Fibroblast of skin of right quadriceps (primary cell): ENCODE measurements at places on chromosomes 3 and 15.
A peak's percentile ranks its signal among the peaks of the same experiment; 100 is the strongest.

DNA sequence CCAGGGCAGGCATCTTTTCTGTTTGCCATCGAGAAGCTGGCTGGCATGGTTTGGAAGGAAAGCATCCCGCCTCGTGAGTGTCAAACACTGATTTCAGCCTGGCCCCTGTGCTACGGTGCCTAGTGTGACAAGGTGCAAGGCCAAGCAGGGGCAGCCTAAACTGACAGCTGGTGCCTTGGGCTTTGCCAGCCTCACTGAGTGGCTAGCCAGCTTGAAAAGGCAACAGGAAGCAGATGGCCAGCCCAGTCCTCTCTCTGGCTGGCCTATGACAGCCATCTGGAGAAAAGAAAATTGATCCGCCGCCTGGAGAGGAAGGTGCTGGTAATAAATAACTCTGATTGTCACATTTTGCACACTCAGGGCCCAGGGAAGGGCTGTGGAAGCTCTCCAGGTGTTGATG is 52.2 kb downstream of the C3orf85 start:
- no peak for DNase-seq

DNA sequence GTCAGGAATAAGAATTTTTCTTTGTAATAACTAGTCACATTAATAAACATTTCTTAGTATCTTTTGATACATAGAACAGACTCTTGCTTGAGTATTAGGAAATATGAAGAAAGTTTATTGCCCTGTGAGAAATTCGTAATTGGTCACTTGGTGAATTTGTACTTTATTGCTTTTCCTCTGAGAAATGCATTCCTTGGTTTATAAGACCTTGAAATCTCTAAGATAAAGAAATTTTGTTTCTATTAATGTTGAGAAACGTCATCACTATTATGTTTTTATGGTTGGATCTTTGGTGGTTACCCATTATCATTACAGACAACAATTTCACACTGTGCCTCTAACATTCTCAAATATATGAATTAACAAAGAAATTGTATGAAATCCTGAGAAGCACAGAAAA is 652.0 kb upstream of the NECTIN3 start:
- DNase-seq: peak; percentile 54

GRCh38 chr15:29713784-29714183 is 108.5 kb downstream of the TJP1 start:
- DNase-seq: no peak

- peak; percentile 42 for DNase-seq
Observed at GRCh38 chr15:57340682-57341259, 35.5 kb upstream of the CGNL1 start.

GRCh38 chr3:174097686-174098085 is 700.1 kb downstream of the NLGN1 start:
- no peak for DNase-seq

- DNase-seq: no peak
Observed at GRCh38 chr15:66884661-66885237, 180.7 kb upstream of the SMAD3 start.

DNA sequence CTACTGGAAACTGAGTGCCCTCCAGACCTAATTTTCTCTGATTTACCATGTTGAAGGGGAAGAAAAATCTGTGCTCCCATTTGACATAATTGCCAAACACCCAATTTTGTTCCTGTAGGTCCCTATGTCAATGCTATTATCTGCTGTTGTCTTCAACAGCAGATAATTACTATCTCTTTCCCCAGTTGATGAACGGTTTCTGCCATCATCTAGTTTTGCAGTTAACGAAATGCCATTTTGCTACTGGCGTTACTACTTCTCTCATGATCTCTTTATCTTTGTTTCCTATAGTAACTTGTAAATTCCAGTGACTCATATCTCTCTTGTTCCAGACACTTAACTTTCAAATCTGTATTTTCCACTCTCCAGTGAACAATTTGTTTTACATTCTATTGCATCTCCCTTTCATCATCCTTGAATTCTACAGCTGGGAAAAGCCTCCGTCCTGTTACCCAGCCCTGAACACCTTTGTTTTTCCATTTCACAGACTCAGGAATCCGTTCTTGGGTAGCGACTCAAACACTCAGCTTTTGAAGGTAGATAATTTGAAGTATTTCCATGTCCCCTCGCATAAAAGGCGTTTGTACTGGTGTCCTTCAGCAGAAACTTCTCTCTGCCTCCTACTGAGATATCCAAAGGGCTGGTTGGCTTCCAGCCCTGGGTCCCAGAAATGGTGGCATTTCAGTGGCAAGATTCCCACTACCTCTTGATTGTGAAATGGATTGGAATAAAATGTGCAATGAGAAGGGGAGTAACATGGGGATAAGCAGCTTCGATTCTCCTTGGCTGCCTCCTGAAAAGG is 111.7 kb downstream of the FOXB1 start:
- peak; percentile 41 for DNase-seq

DNA sequence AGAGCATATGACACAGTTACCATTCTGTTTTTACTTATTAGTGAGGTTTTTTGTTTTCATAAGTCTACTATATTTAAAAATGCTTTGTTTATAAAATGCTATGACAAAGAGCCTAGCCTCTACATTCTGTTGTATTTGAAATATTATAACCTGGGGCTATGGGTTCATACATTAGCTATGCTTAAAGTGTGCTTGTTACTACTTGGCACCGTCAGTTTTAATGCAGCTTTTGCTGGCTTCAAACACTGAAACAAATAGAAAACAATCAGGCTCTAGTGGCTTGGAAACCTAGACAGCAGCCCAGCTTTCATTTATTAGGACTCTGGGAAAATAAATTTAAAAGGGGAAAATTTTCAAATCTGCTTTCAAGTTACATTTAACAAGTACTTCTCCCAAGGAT is 635.9 kb downstream of the CADM2 start:
- no peak for DNase-seq

DNA sequence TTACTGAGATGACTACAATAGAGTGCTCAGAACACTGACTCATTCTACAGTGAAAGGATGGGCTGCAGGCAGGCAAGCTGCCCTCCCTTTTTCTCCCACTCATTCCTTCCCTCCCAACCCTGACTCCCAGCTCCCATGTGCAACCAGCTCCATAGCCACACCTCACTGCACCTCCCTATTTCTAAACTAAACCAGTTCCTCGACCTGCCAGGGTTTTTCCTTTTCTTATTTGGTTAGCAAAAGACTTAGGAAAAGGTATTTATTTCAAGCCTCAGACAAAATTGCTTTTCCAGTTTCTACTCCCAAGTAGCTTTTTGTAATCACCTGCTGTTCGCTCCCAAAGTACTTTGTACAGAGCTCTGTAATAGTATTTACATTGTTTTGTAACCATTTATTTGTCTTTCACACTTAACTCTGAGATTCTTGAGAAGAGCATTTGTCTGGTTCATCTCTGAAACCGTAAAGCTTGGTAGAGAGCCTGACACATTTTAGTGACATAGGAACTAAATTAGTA is 2.2 kb downstream of the AADAC start:
- DNase-seq: peak; percentile 55

GRCh38 chr15:24659622-24660021 is 16.0 kb upstream of the NPAP1 start:
- no peak for DNase-seq

DNA sequence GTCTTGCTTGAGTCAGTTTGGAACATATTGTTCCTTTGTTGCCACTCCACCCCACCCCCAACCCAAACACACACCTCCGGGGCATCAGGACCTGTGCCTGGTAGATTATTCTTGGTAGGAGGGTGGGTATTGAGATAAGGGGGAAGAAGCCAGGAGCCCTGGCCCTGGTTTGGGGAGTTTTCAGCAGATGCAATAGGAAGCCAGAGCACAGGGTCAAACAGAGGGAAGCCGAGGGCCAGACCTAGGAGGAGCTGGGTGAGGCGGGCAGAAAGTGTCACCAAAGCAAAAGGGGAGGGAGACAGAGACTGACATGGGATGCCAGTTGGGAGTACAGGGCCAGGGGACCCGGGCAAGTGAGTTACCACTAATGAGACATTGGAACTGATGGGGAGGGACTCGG is 163.1 kb downstream of the RPLP1 start:
- no peak for DNase-seq

DNA sequence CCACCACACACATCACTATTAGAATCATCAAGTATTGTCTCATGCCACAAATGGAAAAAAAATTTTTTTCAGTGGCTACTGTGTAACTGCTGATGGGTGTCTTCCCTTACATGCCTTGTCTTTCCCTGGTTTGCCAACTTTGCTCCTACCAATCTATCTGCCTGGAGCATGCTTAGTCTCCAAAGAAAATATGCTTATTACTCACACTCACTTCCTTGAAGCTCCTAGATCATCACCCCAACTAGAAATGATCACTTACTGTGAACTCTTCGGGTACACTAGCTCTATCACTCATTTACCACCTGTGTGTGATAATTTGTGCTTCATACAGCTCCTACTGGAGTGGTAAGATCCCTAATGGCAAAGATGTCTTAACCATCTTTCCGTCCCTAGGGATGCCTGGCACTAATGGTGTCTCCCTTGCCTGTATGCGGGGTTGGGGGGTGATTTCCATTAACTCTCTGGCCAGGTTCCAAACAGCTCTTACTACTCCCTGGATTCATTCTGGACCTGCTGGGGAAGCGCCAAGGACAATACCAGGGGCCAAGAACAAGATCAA is 799 bp downstream of the VPS33B start:
- peak; percentile 12 for DNase-seq

GRCh38 chr3:38549082-38549481 is 52.9 kb downstream of the EXOG start:
- DNase-seq: no peak

DNA sequence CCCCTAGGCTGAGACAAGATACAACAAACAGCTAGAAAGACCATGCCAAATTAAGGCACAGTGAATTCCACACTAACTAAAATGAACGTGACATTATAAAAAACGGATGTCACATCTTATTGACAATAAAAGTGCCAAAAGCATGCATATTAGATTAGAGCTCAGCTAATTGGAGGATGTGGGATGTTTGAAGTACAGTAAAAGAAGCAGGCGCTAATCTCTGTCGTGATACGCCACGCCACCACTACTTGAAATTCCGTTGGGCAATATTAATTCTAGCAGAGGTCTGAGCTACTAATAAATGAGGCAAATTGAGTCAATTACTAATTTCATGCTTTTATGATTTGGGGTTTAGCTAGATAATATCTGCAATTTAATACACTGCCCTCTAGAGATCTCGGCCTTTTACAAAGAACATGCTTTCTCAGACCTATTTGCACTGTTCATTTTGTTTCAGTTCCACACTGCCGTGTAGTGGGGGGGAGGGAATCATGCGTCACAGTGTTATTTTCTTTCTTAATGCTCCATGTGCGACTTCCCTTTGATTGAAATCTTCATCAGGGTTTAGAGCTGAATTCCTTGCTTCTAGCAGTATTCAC is 52.9 kb upstream of the ROBO2 start:
- DNase-seq: no peak

- DNase-seq: no peak
Observed at GRCh38 chr15:92709110-92709790, 53.7 kb upstream of the FAM174B start.

DNA sequence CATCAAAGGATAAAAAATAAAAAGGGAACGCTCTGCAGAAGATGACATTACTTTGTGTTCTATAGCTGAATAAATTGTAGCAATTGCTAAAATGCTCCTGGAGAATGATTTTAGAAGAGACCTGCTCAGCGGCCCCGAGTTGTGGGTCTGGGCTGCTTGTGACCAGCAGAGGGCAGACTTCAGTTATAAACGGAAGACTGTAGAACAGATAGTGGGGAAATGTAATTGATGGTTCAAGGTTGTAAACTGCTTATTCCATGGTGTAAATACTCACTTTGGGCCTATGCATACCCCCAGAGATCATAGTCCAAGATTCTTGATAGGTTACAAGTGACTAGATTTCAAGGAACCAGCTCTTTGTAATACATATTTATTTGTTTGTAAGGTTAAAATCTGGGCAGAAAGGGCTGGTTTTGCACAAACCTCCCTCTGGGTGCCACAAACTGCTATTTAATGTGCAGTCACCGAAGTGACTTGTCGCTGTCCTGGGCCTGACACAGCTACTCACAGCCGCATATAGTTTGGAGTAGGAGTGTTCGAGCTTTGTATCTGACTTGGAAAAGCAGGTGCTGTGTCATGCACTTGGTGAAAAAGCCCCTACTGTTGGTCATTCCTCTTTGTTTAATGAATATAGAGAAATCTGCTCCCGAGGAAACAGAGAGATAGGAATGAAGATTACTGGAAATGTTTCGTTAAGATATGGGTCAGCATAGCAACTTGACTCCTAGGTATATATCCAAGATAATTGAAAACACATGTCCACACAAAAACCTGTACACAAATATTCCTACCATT is 34.7 kb upstream of the NDUFB4 start:
- DNase-seq: peak; percentile 65

- no peak for DNase-seq
Observed at GRCh38 chr3:42183991-42184632, 81.9 kb downstream of the CCK start.

DNA sequence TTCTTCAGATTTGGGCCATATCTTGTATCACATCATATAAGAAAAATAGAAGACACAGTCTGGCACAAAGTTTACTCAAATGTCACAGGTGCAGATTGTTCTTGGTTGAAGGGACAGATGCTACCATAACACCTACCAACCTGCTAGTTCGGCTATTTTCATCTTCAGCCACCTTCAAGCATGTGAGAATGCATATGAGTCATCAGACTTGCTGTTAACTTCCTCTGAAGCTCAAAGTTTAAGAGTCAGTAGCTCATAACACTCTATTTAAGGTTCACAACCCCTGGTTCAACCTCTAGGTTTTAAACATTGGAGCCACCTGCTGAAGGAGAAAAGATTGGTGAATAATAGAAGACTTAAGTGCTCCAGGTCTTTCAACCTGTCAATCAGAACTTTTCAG is 522.8 kb downstream of the NLGN1 start:
- no peak for DNase-seq

DNA sequence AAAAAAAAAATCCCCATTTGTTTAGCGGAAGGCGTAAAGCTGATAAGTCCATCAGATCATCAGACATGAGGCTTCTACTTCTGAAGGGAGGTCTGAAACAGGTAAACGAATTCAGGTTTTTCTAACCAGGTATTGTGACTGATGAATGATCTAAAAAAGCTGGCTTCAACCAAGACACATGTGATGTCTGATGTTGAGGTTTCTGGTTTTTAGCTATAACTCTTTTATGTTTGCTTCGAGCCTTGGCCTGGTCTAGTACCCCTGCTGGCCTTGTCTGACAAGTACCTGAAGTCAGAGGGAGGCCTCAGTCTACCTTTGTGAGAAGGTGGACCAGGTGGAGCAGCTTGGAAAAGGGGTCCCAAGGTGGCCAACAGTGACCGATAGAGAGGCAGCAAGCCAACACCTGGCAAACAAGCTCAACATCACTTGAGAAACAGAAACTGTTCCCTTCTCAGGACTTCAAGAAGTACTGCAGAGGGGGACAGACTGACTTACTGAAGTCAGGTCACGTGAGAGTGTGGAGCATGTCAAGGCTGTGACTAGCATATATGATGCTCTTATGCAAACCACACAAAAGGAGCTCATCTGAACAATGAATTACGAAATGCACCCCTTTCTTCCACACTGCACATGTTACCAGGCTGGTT is 33.0 kb upstream of the CA12 start:
- no peak for DNase-seq

- DNase-seq: peak; percentile 77
Observed at GRCh38 chr3:152385761-152386160, 117.0 kb downstream of the MBNL1 start.

GRCh38 chr15:92167451-92167850 is 226.2 kb upstream of the ST8SIA2 start:
- DNase-seq: no peak

GRCh38 chr3:19749448-19750017 is 184.5 kb downstream of the EFHB start:
- no peak for DNase-seq

GRCh38 chr3:42412526-42413155 is 2.2 kb upstream of the LYZL4 start:
- no peak for DNase-seq
